ENCODE measurements at places on chromosomes 7 and 10.

DNA sequence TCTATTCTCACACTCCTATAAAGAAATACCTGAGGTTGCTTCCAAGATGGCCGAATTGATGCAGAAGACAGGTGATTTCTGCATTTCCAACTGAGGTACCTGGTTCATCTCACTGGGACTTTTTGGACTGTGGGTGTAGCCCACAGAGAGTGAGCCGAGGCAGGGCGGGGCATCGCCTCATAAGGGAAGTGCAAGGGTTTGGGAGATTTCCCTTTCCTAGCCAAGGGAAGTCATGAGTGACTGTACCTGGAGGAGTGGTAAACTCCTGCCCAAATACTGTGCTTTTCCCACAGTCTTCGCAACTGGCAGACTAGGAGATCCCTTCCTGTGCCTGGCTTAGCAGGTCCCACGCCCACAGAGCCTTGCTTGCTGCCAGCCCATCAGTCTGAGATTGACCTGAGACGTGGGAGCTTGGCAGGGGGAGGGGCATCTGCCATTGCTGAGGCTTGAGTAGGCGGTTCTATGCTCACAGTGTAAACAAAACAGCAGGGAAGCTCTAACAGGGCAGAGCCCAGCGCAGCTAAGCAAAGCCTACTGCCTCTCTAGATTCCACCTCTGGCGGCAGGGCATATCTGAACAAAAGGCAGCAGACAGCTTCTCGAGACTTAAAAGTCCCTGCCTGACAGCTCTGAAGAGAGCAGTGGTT is 152.2 kb downstream of the ARL4A start:
- H3K27me3 ChIP-seq: no peaks in the 10 kb centered on the region
- H3K36me3 ChIP-seq: no peaks in the 10 kb centered on the region
- DNase-seq: no peak
- no peaks in the 10 kb centered on the region for H3K4me1 ChIP-seq

GRCh38 chr7:1156782-1157535 is 3.0 kb downstream of the ZFAND2A start:
- no peaks in the 10 kb centered on the region for H3K27me3 ChIP-seq
- peaks cover 49% of the 10 kb centered on the region for H3K36me3 ChIP-seq
- H3K4me1 ChIP-seq: peaks cover 14% of the 10 kb centered on the region
- no peak overlapping the region for H3K27ac ChIP-seq
- H3K4me3 ChIP-seq: no peak overlapping the region
- no peak for DNase-seq

GRCh38 chr10:125030567-125031197 is 88.8 kb downstream of the ZRANB1 start:
- no peak overlapping the region for H3K27ac ChIP-seq
- DNase-seq: no peak
- H3K4me1 ChIP-seq: peaks cover 20% of the 10 kb centered on the region
- peaks cover 20% of the 10 kb centered on the region for H3K36me3 ChIP-seq

DNA sequence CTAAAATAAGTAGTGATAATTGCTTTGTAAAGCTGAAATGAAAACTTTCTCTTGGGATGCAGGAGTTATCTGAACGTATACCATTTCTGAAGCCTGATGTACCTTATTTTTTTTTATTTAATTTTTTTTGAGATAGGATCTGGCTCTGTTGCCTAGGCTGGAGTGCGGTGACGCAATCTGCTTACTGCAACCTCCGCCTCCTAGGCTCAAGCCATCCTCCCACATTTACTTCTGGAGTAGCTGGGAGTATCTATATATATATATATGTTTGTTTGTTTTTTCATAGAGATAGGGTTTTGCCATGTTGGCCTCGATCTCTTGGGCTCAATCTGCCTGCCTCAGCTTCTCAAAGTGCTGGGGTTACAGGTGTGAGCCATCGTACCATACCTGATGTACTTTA is 2.4 kb downstream of the PMPCB start:
- peaks cover 15% of the 10 kb centered on the region for H3K4me1 ChIP-seq
- H3K27ac ChIP-seq: no peak overlapping the region
- no peak overlapping the region for H3K4me3 ChIP-seq
- H3K27me3 ChIP-seq: no peaks in the 10 kb centered on the region
- DNase-seq: no peak
- H3K36me3 ChIP-seq: peaks cover 60% of the 10 kb centered on the region

DNA sequence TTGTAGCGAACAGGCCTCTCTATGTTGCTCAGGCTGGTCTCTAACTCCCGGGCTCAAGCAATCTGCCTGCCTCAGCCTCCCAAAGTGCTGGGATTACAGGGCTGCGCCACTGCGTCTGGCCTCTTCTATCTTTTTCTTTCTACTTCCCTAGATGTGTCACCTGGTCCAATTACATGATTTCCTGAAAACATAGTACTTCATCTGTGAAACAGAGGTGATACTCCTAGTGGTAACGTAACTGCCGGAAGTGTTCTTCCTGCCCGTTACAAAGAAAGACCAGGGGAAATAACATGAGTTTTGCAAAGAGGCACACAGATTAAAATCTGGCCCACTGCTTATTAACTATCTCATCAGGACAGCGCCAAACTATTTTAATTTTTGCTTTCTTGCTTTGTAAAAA is 18.4 kb upstream of the HGF start:
- DNase-seq: no peak
- no peaks in the 10 kb centered on the region for H3K36me3 ChIP-seq
- no peaks in the 10 kb centered on the region for H3K4me1 ChIP-seq
- H3K4me3 ChIP-seq: no peak overlapping the region
- no peak overlapping the region for H3K27ac ChIP-seq
